Stomach (tissue), 19 donors: ENCODE measurements at places on chromosomes 3 and 15. TPM values are rescaled to one million over a fixed set of nuclear protein-coding genes. Genes with fewer than 3 reads are reported as not detected.
A peak's percentile ranks its signal among the peaks of the same experiment; 100 is the strongest.

- H3K36me3 ChIP-seq: no peaks in the 10 kb centered on the region
- H3K4me3 ChIP-seq: peak overlapping the region; percentile 78
- H3K27me3 ChIP-seq: no peaks in the 10 kb centered on the region
- DNase-seq: peak; percentile 73
Observed at GRCh38 chr3:119294696-119295671, 801 bp downstream of the ARHGAP31 start.

DNA sequence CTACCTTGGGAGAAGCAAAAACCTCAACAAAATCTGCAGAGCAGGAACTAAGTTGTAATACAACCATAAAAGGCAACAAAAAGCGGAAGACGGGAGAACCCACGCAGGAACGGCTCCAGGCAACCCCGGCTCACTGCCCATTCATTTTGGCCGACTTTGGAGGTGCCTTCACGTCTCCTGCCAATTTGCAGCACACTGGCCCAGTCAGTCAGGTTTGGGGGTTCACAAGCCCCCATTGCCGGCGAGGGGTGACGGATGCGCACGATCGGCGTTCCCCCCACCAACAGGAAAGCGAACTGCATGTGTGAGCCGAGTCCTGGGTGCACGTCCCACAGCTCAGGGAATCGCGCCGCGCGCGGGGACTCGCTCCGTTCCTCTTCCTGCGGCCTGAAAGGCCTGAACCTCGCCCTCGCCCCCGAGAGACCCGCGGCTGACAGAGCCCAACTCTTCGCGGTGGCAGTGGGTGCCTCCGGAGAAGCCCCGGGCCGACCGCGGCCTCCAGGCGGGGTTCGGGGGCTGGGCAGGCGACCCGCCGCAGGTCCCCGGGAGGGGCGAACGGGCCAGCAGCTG is 463 bp downstream of the TERC start:
- peak overlapping the region; percentile 99 for H3K27ac ChIP-seq
- no peaks in the 10 kb centered on the region for H3K27me3 ChIP-seq
- H3K4me3 ChIP-seq: peak overlapping the region; percentile 64

GRCh38 chr15:74608786-74609185 is 6.8 kb upstream of the CLK3 start:
- H3K4me1 ChIP-seq: peaks cover under 1% of the 10 kb centered on the region
- no peak for DNase-seq
- no peak overlapping the region for H3K27ac ChIP-seq

DNA sequence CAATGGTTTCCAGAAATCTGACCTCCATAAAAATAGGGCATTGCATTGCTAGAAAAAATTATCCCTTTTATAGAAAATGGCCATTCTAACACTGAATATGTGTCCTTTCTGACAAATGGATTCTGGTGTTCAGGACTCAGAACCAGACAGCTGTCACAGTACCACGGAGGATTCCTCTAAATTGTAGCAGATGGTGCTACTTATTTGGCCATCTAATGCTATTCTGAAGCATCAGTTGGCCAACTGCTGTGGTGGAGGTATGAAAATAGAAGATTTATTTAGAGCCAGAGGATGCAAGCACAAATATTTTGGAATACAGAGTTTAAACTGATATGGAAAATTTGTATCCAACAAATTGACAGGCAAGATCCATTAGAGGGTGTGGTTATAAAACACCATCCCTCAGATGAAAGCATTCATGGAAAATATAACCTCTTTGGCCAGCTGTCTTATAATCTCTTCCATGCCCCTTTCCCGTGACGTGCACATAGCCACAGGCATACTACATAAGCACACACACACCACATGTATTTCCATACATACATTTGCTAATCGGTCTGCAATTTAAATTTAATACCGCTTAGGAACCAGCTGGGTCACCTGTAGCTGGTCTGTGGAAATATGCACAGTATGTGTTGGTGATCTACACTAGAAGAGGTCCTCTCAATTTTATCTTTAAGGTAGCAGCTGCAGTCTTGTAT is 302.7 kb upstream of the KCNMB2 start:
- H3K27me3 ChIP-seq: no peaks in the 10 kb centered on the region
- H3K4me1 ChIP-seq: no peaks in the 10 kb centered on the region
- H3K36me3 ChIP-seq: no peaks in the 10 kb centered on the region
- no peak overlapping the region for H3K4me3 ChIP-seq
- no peak overlapping the region for H3K27ac ChIP-seq

DNA sequence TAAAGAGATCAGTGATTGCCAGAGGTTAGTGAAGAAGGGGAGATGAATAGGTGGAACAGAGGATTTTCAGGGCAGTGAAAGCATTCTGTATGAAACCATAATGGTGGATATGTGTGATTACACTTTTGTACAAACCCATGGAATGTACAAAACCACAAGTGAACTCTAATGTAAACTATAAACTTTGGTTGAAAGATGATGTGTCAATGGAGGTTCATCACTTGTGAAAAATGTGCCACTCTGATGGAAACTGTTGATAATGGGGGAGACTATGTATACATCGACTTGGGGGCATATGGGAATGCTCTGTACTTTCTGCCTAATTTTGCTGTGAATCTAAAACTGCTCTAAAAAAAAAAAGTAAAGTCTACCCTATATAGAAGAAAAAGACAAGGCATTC is 68.7 kb upstream of the ARHGEF3 start:
- no peak overlapping the region for H3K27ac ChIP-seq
- H3K4me3 ChIP-seq: no peak overlapping the region

DNA sequence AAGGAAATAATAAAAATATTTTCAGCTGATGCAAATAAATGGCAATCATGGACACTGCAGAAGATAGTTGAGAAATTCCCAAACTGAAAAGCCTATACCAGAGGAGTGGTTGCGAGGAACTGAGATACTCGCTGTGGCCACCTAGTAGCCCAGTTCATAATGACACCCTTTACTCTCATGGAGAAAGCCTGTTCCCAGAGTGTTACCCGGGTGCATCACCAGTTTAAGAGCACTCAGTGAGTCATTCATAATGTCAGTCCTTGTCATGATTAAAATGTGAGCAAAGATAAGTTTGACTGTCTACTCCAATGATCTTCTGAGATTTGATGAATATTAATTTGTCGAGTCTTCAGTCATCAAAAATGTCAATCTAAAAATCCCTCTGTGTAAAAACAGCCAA is 138.4 kb upstream of the LRRC3B start:
- H3K4me1 ChIP-seq: no peaks in the 10 kb centered on the region
- H3K4me3 ChIP-seq: no peak overlapping the region
- no peak overlapping the region for H3K27ac ChIP-seq
- no peak for DNase-seq
- no peaks in the 10 kb centered on the region for H3K27me3 ChIP-seq

The MINDY4B gene
- total RNA-seq: not detected

GRCh38 chr3:47016934-47017435 is 37.5 kb downstream of the NBEAL2 start:
- no peaks in the 10 kb centered on the region for H3K27me3 ChIP-seq
- peak overlapping the region; percentile 36 for H3K27ac ChIP-seq
- peak; percentile 17 for DNase-seq
- H3K4me3 ChIP-seq: no peak overlapping the region
- peaks cover 8% of the 10 kb centered on the region for H3K36me3 ChIP-seq

- no peak for DNase-seq
- H3K27ac ChIP-seq: no peak overlapping the region
- no peaks in the 10 kb centered on the region for H3K4me1 ChIP-seq
- H3K27me3 ChIP-seq: no peaks in the 10 kb centered on the region
- H3K4me3 ChIP-seq: no peak overlapping the region
- H3K36me3 ChIP-seq: no peaks in the 10 kb centered on the region
Observed at GRCh38 chr3:111618945-111619344, 23.8 kb upstream of the ZBED2 start.

DNA sequence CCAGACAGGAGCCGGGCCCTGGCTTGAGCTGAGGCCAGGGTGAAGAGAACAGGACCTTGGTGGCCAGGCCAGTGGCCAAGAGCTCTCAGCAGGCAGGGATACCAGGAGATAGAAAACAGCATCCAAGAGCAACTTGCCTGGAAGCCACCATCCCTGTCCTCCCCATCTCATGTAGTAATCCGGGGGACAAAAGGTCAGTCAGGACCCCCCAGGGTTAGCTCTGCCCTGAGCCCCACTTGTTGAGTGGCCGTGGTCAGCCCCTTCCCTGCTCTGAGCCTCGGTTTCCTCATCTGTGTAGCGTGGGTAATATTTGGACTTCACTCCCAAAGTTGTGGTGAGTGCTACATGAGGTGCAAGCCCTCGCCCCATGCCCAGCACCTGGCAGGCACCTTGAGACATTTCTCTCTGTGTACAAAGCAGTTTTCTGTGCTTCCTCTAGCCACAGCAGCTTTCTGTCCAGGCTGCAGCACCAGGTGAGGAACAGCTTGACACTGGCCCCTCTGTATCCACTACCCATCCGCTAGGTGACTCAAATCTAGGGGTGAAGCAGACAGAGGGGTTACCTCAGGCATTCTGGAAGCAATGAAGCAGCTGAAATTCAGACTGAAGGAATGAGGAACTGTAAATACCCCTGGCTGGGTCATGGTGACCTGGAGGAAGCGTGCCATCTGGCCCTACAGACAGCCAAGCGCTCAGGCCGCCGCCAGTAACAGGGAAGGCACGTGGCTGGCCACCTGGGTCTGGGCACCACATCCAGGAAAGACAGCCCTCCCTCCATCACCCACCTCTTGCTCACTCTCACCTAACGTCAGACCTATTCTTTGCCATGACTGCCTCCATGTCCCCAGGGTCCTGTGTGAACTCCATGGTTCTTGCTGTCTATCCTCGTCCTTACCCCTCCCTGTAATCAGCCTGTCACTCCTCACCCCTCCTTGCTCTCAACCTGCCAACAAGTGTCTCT is 6.7 kb downstream of the CISH start:
- H3K27me3 ChIP-seq: no peaks in the 10 kb centered on the region
- H3K4me3 ChIP-seq: no peak overlapping the region
- H3K27ac ChIP-seq: peak overlapping the region; percentile 62
- peak; percentile 87 for DNase-seq
- peaks cover 100% of the 10 kb centered on the region for H3K4me1 ChIP-seq
- peaks cover 38% of the 10 kb centered on the region for H3K36me3 ChIP-seq

The TARS3 gene
- 53.1 TPM for total RNA-seq

The CCDC71 gene
- 13.0 TPM for total RNA-seq

The TRIM59 gene
- 8.6 TPM for total RNA-seq

The LARP6 gene
- total RNA-seq: 13.2 TPM

DNA sequence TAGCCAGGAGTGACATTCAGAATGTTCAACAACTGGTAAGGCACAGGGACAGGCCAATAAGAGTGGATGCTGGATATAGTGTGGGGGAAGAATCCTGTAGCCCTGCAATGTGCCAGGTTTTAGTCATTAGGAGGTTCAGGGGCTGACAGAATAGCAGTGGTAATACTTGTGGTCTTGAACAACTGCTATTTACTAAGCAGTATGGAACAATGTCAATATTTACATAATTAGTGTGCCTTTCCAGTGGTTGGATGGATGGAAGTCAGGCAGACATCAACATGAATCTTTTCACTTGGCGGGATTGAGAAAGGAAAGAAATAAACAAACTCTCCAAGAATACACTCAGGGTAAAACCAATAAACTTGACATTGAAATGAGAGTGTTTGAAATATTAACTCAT is 55.1 kb downstream of the OTOL1 start:
- no peak overlapping the region for H3K4me3 ChIP-seq
- H3K27me3 ChIP-seq: no peaks in the 10 kb centered on the region
- no peak for DNase-seq
- no peaks in the 10 kb centered on the region for H3K36me3 ChIP-seq
- H3K4me1 ChIP-seq: no peaks in the 10 kb centered on the region

DNA sequence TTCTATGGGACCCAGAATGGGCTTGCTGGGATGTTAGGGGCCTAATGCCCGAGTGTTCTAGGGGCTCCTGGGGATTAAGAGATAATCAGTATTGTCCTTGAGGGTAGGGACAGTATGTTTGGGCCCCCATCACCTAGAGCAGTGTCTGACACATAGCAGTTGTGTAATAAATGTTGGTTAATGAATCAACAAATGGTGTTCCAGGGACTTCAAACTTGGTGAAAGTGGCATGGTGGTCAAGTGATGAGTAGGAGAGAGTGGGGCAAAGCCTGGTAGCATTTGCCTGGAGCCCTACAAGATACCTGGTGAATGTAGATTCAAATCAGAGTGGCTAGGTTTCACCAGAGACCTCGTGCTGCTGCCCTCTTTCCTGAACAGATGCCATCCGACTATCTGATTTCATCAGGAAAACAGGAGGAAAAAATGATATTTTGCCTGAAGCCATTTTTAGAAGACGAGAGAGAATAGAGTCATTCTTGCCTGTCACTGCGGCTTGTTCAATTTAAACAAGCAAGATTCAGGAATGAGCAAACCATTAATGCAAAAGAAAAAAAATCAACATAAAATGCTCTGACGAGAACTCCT is 117.3 kb downstream of the RPL22L1 start:
- H3K27me3 ChIP-seq: no peaks in the 10 kb centered on the region
- H3K36me3 ChIP-seq: no peaks in the 10 kb centered on the region
- H3K27ac ChIP-seq: no peak overlapping the region

The CA12 gene
- 1.8 TPM for total RNA-seq

The DLL4 gene
- total RNA-seq: 3.3 TPM

GRCh38 chr3:156307704-156308103 is 187.3 kb downstream of the KCNAB1 start:
- H3K27me3 ChIP-seq: no peaks in the 10 kb centered on the region
- peaks cover 5% of the 10 kb centered on the region for H3K4me1 ChIP-seq

GRCh38 chr3:76724706-76725105 is 315.2 kb upstream of the ROBO2 start:
- H3K4me3 ChIP-seq: no peak overlapping the region
- H3K36me3 ChIP-seq: no peaks in the 10 kb centered on the region
- H3K27me3 ChIP-seq: no peaks in the 10 kb centered on the region

The C3orf20 gene
- total RNA-seq: not detected
